ENCODE measurements at places on chromosomes 11 and 22.

GRCh38 chr11:863910-864827 lies 21.5 kb downstream of the TSPAN4 start:
- no peak for DNase-seq

DNA sequence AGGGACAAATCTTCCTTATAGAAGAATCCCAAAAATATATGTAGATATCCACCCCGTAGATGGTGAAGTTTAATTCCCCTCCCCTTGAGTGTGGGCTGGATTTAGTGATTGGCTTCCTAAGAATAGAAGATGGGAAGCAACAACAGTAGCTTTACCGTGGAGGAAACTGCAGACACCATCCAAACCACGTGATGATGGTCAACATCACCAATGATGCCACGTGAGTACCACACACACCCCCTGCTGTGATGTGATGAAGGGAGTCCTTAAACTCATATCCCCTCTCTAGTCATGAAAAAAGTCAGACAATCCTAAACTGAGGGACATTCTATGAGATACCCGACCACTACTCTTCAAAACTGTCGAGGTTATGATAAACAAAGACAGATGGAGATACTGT lies 76.4 kb upstream of the SLC22A12 start:
- no peak for DNase-seq

DNA sequence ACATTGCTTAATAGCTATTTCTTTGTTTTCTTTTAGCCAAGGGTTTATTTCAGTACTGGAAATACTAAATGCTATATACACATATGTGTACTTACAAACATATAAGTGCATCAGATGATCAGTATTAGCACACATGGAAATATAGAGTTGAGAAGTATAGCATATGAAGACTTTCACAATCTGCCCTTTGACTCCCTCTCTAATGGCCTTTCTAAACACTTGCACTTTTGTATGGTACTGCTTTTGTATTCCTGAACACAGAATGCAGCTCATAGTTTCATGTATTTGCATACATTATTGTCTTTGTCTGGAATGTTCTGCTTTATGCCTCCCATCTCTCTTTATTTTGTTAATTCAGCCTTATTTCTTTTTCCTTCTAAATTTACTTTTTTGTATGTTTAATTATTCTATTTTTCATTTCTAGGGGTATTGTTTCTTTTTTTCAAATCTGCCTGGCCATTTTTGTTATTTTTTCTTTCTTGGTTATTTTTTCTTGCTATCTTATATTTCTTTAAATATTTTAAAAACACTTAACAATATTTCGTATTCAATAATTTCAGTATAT lies 28.8 kb downstream of the ACER3 start:
- DNase-seq = no peak

DNA sequence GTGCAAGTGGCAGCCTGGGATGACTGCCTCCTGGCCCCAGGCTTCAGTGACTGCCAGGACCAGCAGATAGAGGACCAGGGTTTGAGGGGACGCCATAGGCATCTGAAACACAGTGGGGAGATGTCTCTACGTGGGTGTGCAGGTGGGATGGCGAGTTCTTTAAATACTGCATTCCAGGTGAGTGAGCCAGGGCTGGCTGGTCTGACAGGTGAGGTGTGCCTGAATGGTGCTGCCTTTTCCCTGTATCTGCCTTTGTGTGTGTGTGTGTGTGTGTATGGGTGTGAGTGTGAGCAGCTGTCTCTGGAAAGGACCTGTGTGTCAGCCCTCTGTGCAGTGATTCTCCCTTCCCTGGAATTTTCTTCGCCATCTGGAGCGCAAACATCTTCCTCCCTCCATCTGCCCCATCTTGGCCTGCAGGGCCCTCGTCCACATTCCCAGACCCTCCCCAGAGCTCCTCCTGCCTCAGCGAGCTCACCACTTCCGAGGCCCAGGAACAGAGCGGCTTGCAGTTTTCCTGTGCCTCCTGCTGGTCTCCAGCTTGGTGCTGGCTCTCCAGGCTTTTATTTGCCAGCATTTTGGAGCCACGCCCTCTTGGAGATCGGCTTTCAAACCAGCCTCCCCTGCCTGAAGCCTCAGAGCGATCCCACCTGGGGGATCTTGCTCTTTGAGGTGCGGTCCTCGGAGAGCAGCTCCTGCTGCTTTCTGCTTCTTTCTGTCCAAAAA lies at the start of gene GPHA2:
TSS of gene GPHA2 (minus strand) at position 535 of the 723 bp plus-strand sequence. CDS start at position 102, 433 bp downstream.
- DNase-seq = peak; percentile 39

DNA sequence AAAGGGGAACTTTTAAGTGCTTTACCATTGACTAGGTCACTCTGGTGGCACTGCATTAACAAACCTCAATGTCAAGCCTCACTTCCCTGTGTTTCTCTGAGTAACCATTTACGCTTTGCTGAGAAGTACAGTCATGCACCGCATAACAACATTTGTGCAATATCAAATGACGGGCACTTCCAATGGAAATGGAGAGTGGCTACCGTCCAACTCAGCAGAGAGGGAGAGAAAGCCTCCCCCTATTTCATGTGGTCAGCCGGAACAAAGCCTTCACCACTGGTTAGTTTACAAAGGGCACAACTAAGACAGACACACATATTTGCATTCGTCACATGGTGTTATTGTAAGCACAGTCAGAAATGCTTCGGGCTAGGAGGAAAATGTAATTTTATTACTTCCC lies 117.3 kb downstream of the RASSF10 start:
- no peak for DNase-seq

- DNase-seq = no peak
Observed at GRCh38 chr11:119362741-119363080, 16.2 kb upstream of the MFRP start.

DNA sequence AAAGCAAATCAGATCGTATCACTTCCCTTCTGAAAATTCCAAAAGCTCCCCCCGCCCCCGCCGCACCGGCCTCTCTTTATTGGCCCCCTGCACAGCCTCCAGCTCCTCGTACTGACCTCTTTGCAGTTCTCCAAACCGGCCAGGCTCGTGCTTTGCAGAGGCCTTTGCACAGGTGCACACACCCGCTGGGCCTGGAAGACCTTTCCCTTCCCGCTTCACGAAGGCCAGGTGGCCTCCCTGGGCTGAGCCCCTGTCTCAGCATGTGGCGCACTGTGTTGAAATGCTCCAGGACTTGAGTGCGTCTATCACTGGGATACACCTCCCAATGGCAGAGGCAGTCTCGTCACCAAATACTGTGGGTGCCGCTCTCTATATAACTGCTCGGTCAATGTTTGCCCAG lies 13.2 kb upstream of the ADA2 start:
- DNase-seq = no peak

DNA sequence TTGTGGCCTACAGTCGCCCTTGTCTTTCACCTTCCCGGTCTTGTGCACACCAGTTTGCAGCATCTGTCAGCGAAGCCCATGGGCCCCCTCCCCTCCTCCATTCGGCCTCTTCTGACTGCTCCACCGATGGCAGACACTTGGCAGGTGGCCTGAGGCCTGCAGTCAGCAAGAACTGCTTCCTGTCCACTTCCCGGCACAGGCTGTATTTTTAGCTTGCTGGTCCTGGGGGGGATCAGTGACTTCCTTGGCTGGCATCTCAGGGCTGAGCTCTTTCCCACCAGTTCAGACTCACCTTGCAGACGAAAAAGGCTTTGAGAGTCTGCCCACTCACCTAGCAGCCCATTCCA lies 106.4 kb downstream of the SYN3 start:
- no peak for DNase-seq

- no peak for DNase-seq
Observed at GRCh38 chr11:64238076-64238475, 2.8 kb upstream of the FKBP2 start.

DNA sequence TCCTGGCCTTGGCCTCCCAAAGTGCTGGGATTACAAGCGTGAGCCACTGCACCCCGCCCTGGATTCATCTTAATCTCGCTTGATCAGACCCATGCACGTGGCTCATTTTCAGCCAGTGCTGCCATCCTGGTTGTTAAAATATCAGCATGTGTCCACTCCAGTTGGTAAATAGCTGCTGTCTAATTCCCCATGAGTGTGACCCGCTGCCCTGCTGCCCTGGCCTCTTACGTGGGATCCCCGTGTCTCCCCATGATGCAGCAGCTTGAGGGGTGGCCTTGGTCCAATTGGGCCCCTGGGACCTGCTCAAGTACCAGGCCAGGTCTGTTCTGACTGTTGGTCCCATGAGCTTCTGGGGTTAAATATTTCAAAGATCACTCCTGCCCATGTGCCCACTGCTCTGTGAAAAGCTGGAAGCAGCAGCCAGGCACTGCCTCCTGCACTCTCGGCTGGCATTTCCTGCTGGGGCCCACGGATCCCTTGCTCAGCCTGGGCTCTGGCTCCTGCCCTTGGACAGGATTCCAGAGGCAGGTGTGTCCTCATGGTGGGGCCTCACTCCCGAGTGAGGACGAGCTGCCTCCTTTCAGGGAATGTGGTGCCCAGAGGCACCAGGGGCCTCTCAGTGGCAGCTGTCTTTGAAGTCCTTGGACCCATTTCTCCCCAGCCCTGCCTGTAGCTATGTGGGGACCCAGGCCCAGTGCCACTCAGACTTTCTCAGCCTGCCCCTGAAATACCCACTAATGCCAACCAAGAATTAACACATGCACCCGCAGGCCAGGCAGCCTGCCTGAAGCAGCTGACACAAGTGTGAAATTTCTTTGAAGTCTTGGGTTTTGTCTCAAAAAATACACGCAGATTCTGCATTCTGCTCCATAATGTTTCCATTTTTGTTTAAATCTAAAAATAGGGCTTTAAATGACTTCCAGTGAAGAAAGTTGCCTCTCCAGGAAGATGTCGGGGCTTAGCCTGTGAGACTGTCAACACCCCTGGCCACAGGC lies 38.1 kb upstream of the PRDM11 start:
- no peak for DNase-seq

DNA sequence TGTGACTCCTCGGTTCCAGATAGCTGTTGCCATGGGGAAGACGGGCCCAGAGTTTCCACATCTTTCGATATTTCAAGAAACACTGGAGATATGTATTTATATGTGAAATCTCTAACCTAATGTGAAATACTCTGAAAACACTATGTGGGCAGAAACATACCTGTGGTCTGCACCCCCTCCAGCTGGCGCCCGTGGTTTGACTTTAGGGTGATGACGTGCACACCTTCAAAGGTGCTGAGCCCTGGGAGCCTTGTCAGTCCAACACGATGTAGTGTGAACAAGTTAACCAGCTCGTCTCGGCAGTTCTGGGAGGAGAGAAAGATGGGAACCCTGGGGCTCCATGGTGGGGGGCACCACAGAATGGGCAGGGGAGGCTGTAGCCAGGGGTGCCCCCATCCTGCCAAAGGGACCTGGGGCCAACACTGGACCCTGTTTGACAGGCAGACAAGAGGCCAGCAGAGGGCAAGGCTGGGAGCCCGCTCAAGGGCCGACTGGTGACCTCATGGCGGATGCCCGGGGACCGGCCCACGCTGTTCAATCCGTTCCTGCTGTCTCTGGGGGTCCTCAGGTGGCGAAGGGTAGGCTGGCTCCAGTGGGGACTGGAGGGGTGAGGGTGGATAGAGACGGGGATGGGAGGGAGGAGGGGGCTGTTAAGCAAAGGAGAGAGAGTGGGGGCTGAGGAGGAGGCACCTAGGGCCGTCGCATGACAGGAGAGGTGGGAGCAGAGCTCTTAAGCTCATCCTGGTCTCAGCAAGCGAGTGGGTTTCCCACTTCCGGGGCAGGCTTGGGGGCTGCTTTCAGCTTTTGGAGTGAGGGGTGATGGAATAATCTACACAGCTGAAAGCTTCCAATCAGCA lies 43.8 kb downstream of the TRIOBP start:
- DNase-seq = no peak

GRCh38 chr11:122202161-122202950 lies 86.3 kb upstream of the BLID start:
- DNase-seq = no peak

DNA sequence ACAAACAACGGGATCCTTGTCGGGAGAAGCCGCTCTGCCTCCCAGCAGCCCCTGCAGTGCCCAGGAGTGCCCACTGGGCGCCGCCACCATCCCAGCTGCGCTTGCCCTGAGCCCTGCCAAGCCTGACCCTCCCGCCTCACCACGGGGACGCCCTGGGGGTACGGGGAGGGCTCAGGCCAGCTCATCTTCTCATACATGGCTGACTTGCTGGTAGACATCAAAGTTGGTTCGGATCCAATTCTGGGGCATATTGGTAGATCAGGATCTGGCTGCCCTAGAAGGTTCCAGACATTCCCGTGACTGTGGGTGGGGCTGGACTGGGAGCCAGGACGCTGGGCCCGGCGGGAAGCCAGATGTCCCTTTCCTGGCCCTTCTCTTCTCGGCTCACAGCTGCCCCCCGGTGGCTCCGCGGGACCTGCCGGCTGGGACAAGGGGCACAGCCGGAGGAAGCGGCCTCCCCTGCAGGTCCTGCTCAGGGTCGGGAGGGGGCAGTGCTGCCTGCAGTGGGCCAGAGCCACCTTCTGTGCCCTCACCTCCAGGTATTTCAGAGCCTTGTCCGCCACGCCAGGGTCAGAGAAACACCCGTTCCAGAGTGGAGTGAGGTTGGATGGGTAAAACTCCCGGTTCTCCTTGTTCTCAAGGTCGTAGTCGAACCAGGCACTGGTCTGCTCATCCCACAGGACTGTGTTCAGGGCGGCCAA lies 10.6 kb upstream of the TREH start:
- DNase-seq = peak; percentile 81

- DNase-seq = no peak
Observed at GRCh38 chr11:16117989-16118756, 238.2 kb downstream of the SOX6 start.

DNA sequence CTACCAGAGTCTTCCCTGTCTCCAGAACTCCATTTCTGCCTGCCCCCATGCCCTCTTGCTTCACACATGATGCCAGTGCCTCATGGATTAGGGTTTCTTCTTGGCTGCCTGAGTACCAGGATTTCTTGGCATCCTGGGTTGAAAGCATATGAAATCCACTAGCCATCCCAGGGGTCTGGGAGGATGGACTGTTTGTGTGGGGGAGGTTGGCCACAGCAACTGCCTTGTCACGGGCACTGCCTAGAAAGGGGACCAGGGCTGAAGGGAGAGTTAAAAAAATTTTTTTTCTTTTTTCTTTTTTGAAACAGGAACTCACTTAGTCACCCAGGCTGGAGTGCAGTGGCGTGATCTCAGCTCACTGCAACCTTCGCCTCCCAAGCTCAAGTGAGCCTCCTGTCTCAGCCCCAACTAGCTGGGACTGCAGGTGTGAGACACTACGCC lies 4.2 kb downstream of the USP35 start:
- no peak for DNase-seq

GRCh38 chr11:6572215-6572614 lies 31.2 kb downstream of the RRP8 start:
- no peak for DNase-seq

- no peak for DNase-seq
Observed at GRCh38 chr11:17496406-17496805, 19.8 kb upstream of the ABCC8 start.

DNA sequence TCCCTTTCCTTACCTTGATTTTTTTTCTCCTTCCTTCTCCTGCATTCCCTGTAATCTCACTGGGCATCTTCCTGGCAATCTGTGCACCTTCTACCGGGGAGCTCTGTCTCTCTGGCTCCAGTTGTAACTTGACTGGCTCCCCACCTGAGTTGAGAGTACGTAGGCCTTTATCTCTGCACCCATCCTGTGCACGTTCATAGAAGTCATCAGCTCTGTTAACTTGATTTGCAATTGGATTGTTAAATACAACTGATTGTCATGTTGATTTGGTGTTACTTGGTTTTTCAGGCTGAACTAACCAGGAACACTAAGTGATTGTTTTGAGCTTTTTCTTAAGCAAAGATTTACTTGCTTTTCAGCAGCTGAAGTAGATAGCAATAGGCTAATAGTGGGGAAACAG lies 11.8 kb downstream of the SWAP70 start:
- DNase-seq = no peak

Data from neuronal stem cell (in vitro differentiated cells).